Dermis lymphatic vessel endothelial cell (primary cell): ENCODE measurements at places on chromosomes 12 and 14. TPM values are rescaled to one million over a fixed set of nuclear protein-coding genes. Genes with fewer than 3 reads are reported as not detected.

CDC42BPB gene
- total RNA-seq: 95.8 and 102 TPM in 2 replicates

BBS10 gene
- total RNA-seq: 10.1 and 13.2 TPM in 2 replicates

C12orf50 gene
- not detected in 2 replicates for total RNA-seq

KRT72 gene
- not detected in 2 replicates for total RNA-seq

ALX1 gene
- total RNA-seq: 0.11 TPM in 1 of 2 replicates, not detected in the other

TSHR gene
- total RNA-seq: not detected in 2 replicates

SOX5 gene
- total RNA-seq: 0.09 and 0.11 TPM in 2 replicates

KRT77 gene
- not detected in 2 replicates for total RNA-seq

TFCP2 gene
- 10.0 and 16.1 TPM in 2 replicates for total RNA-seq

TAS2R43 gene
- 0.22 TPM in 1 of 2 replicates, not detected in the other for total RNA-seq

MUCL1 gene
- total RNA-seq: not detected in 2 replicates

SERPINA3 gene
- total RNA-seq: not detected in 2 replicates
